ENCODE measurements at places on chromosomes 16 and 17.

GRCh38 chr16:11503566-11503965 is 83.2 kb downstream of the LITAF start:
- no peak for DNase-seq

DNA sequence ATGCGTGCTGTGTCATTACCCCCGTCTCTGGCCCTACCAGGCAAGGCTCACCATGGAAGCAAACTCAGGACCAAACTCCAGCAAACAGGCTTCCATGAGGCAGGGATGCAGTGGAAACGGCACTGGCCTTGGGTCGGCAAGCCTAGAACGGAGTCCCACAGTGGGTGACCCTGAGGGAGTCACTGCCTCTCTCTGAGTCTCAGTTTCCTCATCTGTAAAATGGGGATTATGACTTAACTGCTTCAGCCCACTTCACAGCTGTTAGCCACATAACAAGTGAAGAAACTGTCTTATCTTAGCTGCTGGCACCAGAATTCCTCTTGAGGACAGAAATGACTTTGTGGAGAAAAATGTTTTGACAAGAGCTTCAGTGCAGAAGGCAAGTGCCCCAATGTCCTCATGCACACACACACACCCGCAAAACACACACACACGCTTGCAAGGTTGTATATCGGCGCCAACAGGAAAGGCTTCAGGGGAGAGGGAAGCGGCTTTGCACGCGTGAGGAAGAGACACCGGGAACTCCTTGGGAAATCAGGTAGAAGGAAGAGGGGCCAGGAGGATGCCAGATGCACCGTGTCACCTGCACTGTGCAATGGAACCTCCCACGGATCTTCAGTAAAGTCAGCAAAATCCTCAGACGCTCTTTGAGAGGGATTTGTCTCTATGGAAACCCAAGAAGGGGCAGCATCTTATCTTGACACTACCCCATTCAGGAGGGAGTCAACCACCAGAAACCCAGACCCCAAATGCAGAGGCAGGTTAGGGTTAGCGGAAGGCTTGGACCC is 53.7 kb downstream of the GSG1L start:
- no peak for DNase-seq

GRCh38 chr17:45293413-45294211 is 23.2 kb downstream of the MAP3K14 start:
- no peak for DNase-seq

DNA sequence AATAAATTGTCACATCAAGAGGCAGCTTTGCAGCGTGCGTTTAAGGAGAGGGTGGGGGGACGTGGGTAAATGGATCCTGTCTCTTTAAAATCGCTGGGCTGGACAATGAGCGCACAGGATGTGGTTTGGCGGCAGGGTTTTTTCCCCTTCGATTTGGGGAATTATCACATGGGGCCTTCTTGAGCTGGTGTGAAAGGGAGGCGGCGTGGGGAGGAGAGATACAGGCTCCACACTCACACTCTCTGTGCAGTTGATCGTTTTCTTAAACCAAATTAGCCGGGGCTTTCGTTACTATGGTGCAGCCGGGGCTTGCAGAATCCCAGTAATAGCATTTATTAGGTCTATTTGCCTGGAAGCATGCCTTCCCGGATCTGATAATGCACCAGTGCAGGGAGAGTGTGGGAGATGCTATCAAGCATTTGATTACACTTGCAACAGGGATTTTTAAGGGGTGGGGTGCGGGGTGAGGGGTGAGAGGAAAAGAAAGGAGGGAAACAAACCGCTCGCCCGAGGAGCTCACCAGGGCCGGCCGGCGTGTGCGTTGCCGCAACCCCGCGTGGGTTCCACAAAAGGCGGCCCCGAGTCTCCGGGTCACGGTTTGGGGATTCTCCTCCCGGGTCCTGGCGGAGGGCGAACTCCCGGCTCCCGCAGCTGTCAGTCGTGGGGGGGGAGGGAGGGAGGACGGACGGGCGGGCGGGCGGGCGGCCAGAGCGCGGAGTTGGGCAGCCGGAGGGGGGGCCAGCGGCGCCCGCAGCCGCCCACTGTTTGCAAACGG is 58.8 kb upstream of the GSE1 start:
- no peak for DNase-seq

GRCh38 chr17:1008008-1008761 is 11.3 kb downstream of the TIMM22 start:
- no peak for DNase-seq

- no peak for DNase-seq
Observed at GRCh38 chr16:67525176-67525860, 3.3 kb upstream of the RIPOR1 start.
